ENCODE measurements at places on chromosomes 6 and 20.

- no peak for DNase-seq
These were observed 45.7 kb downstream of the TAF4 start for GRCh38 chr20:62019881-62020492.

DNA sequence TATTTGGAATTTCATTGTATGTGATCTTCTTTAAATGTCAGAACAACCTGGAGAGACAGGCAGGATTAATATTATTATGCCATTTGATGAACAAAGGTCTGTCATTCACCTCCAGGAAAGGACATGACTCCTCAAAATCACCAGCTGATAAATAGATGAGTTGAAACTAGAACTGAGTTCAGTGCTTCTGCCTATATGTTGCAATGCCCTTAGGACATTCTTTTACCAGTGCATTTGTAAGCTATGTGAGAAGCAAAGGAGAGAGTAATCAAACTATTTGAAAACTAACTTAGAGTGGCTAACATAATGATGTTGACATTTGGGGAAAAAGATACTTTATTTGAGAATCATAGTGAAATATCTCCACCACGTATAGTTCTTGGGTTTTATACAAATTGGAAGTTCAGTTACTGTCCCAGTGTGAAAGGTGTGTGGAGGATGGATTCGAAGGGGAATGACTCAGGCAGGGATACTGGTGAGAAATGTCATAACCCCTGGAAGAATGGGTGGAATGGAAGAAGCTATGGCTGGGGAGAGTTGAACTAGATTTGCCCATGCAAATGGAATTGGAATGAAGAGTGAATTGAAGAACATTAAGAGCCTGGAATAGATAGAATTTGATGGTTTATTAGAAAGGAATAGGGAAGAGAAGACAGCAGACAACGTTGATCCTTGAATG is 21.5 kb downstream of the PKIB start:
- DNase-seq: no peak

DNA sequence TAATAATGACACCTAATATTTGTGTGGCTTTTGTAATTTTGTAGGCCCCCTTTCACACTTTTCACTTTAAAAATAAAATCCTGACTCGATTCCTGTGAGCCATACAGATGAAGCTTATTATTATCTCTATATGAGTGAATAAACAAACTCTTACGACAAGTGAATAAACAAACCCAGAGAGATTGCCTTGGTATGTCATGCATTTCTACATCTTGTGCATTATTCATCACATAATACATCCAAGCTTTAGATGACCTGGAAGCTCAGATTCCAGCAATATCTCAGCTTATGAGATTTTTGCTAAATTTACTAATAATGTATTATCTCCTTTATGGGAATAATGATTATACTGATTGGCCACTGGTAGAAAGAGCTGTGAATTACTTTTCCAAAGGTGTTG is 248.2 kb downstream of the TBX18 start:
- DNase-seq: no peak

- DNase-seq: peak; percentile 60
These were observed at the start of gene CST3 for GRCh38 chr20:23637282-23638221. CST3 (minus strand) TSS chr20:23637955; CDS start chr20:23637862, 93 bp downstream.

GRCh38 chr20:3661060-3661813 is 2.0 kb downstream of the GFRA4 start:
- no peak for DNase-seq

- DNase-seq: peak; percentile 75
These were observed 213.6 kb upstream of the DTNBP1 start for GRCh38 chr6:15876406-15876805.

GRCh38 chr6:157710604-157711003 is 112.4 kb upstream of the SNX9 start:
- peak; percentile 53 for DNase-seq

- DNase-seq: peak; percentile 43
These were observed 59.7 kb downstream of the GPX5 start for GRCh38 chr6:28585335-28585734.

DNA sequence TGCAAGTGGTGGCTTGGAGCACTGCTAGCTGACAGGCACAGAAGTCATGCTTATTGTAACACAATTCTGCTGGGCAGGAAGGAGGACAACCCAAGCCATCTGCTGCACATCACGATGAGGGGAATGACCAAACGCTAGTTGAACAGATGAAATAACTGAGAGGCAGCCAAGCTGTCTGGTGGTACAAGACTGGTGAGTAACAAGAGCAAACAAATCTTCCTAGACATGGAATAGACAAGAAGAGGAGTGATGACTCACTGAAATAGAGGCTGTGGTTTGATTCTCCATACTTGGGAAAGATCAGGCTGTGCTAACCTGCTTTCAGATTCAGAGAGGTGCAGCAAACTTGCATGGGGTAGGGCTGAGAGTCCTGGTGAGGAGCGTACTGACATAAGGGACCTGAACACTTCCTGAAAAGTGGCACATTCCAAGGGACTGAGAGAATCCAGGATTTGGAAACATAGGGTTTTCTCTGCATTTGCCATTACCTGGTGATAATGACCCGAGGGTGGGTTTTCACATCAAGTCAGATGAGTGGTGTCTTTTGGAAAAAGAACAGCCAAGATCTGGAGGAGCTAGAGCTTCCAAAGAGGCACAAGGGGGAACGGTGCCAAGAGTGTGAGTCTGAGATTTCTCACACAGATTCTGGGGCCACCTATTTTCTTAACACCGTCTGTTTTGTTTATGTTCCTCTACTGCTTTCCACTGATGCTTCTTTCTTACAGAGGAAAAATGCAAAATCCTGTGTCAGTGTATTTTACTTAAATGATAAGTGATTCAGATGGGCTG is 60.0 kb downstream of the PRL start:
- peak; percentile 96 for DNase-seq

- no peak for DNase-seq
These were observed 630 bp downstream of the PPP2R5D start for GRCh38 chr6:42984924-42985475.

- DNase-seq: no peak
These were observed 11.6 kb upstream of the ARMC12 start for GRCh38 chr6:35725081-35725708.

- peak; percentile 33 for DNase-seq
These were observed 86.5 kb upstream of the SCP2D1 start for GRCh38 chr20:18727032-18727508.

DNA sequence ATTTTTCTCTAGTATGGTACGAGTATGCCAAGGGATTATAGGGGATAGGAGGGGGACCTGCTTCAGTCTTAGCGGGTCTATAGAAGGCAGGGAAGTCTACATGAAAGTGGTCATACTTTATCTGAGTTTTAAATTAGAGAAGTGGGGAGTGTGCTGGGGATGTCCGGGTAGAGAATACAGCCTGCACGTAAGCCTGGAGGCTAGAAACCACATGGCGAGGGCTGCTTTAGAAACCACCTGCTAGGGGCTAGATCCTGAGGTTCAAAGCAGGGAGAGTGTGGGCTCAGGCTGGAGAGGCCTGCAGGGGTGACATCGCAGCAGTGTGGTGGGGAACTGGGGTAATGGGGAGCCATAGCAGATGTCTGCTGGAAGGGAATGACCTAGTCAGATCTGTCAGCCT is 85.2 kb downstream of the VEGFA start:
- no peak for DNase-seq

GRCh38 chr6:14207448-14207847 is 89.9 kb downstream of the CD83 start:
- peak; percentile 95 for DNase-seq

DNA sequence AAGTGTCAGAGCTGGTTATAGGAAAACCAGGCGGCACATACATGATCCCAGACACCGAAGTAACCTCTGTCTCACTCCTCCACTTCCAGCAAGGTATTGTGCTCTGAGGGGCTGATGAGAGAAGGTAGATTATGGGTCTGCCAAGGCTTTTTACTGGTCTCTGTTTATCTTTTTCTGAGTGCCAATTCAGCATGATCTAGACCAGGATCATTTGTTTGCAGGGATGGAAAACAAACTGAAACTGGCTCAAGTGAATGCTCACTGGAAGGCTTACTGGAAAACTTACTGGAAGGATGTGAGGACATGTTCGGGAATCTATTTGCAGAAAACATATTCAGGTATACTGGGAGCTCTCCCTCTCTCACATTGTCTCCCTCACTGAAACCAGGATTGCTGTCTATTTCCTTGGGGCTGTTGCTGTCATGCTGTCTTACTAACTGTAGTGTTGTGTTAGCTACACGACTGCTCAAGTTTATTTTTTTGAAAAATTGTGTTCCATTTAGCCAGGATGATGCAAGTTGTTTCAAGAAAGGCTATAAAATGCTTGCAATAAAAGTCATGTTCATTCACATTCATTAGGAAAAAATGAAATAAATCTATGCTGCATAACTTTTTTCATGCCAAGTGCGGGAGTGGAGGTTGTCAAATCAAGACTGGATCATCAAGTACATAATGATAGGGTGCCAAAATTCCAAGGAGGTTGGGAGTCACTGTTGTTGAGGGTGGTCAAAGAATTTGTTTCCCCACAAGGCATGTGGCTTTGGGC is 37.0 kb downstream of the KLHL31 start:
- DNase-seq: peak; percentile 57

GRCh38 chr6:112568066-112568465 is 220.9 kb downstream of the RFPL4B start:
- no peak for DNase-seq

- DNase-seq: no peak
These were observed 642 bp downstream of the NKX2-2 start for GRCh38 chr20:21513181-21513663.

DNA sequence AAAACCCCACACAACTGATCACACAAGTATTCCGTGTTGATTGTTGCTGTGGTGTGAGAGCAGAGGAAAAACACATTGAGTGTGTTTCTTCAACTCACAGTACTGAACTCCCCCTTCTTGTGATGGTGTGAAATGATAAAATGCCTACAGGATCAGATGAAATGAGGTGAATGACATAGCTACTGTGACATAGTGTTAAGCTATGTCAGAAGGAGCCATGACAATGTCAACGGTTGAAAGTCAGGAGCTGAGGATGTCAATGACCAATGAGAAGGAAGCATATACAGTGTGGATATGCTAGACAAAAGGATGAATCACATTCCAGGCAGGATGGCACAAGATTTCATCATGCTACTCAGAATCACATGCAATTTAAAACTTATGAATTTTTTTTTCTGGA is 38.8 kb downstream of the WASF1 start:
- DNase-seq: no peak

- DNase-seq: peak; percentile 98
These were observed 81.9 kb downstream of the ZMYND8 start for GRCh38 chr20:47274401-47275108.

GRCh38 chr20:44212792-44213191 is 2.2 kb upstream of the OSER1 start:
- peak; percentile 25 for DNase-seq

- no peak for DNase-seq
These were observed 6.9 kb downstream of the PSMG4 start for GRCh38 chr6:3265671-3266070.

GRCh38 chr6:90186637-90187371 is 109.8 kb downstream of the BACH2 start:
- no peak for DNase-seq

DNA sequence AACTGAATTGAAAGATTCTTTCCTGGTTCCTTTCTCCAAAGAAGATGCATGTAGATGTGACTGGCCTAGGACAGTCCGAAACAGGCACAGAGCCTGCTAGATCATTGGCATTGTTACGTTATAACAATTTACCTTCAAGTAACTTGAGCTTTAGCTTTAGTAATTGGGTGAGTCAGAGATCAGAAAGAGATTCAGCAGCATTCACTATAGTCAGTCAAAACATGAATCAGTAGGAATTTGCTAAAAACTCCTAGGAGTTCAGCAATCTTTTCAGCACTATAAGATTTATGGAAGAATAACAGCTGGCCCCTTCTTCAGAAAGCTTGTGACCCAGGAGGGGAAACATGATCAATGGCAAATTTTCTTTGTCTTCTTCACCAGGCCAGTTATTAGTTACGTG is 281.7 kb upstream of the PRDM1 start:
- DNase-seq: peak; percentile 32

DNA sequence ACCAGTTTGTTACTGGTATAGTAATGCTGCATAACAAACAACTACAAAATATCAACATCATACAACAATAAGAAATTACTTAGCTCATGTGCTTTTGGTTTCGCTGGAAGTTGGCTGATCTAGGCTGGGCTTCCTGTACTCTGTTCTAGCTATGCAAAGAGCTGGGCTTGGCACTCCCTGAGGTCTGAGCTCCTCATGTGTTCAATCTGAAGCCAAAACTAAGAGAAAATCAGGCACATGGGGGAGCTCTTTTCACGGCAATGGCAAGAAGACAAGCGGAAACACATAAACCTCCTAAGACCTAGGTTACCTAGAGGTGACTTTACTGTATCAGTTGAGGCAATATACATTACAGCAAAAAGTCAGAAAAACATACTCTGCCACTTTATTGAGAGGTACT is 574.2 kb downstream of the KHDRBS2 start:
- no peak for DNase-seq

DNA sequence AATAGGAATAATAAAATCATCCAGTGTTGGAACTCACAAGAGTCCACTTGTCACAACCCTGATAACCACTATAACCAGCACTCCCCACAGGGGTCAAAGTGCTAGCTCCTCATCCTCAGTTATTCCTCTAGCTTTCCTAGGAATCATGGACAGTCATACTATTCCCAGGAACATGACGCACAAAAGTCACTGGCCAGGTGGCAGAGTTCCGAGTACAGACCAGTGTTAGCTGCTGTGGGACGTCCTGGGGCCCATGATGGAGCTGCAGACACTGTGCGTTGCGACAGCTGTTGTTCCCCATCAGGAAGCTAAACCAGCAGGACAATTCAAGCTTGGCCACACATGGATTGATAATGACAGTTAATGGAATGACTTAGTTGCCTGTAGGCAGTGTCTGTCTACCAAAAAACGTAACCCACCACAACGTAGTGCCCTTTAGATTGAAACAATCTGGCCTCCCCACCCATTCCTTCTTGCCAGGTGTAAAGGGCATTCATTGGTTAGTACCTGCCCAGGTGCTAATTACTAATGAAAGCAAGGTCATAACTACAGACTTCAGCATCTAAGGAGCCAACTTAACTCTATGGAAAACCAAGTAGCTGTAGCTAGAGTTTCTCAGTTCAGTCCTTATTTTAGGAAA is 17.4 kb downstream of the EZR start:
- DNase-seq: no peak

- no peak for DNase-seq
These were observed at the start of gene B3GAT2 for GRCh38 chr6:70956451-70957283. B3GAT2 (minus strand) TSS chr6:70957060; CDS start chr6:70956429, 631 bp downstream.

GRCh38 chr20:43565758-43566104 is 6.9 kb downstream of the SGK2 start:
- no peak for DNase-seq

DNA sequence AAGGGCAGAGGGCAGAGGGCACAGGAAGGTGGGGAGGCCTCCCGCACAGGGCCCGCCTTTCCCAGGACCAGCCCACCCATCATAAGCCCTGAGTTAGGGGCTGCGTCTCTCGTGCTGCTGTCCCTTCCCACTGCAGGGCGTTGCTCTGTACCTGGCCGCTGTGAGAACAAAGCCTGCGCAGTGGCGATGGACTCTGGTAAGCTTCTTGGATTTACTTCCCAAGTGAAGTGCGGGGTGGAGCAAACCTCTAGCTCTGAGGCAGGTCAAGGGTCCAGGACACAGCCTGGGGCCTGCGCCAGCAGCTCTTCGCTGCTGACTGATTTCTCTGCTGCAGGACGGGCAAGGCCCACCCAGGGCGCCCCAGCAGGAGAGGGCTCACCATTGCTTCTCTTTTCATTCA is 23.9 kb downstream of the INSM1 start:
- DNase-seq: no peak
